ENCODE measurements at places on chromosomes 7 and 10. TPM values are rescaled to one million over a fixed set of nuclear protein-coding genes. Genes with fewer than 3 reads are reported as not detected.

Gene SLC26A4
- 0.57 TPM for total RNA-seq

GRCh38 chr10:119412244-119413092 is 130.1 kb downstream of the RGS10 start:
- peak; percentile 90 for DNase-seq

DNA sequence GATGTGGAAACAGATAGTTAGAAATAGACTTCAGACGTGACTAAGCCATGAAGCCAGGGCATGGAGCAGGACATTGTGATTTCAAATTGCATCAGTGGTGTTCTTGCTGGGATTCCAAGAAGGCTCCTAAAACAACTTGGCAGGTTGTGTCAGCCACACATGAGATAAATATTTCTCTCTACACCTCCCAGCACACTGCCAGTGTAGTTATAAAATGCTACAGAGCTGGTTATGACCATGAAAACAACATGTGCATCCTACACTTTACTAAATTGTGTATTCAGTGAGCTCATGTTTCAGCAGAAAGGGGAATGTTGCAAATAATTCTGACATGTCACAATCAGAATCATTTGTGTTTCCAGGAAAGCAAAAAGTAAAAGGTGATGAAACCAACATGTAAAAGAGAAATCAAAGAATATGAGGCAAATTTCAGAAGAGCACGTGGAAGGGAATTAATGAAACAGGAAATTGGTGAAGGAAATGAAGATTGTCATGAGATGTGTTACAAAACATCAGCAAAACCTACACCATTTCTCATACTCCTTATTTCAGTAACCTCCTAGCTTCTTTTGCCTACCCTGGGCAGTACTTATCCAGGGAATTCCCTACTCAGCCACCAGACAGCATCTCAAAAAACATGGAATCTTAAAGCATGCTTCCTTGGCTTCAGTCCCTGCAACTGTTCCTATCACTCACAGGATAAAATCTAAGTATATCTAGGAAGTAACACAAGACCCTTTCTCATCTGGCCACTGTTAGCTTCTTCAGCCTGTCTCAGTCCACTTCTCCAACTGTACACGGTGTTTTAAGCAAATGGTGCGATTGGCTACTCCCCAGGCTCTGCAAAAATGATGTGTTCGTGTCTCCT is 5.8 kb upstream of the CYP3A7 start:
- DNase-seq, result no peak

- no peak for DNase-seq
Measured at GRCh38 chr7:127771707-127772106, 119.7 kb downstream of the SND1 start.

Gene AKR1D1
- not detected for total RNA-seq

GRCh38 chr10:124019886-124020797 is 73.3 kb downstream of the CHST15 start:
- no peak for DNase-seq

DNA sequence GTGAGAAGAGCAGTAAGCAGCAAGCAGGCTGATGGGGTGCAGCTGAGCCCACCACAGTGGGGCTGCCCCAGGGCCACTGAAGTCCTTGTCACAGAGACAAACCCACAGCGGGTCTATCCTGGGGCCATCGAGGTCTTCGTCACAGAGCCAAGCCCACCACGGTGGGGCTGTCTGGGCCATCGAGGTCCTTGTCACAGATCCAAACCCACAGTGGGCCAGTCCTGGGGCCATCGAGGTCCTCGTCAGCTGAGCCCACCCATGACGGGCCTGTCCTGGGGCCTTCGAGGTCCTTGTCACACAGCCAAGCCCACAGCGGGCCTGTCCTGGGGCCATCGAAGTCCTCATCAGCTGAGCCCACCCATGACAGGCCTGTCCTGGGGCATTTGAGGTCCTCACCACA is 549.9 kb downstream of the DNAJB6 start:
- DNase-seq, result no peak

Gene CYP2C19
- total RNA-seq, result not detected

DNA sequence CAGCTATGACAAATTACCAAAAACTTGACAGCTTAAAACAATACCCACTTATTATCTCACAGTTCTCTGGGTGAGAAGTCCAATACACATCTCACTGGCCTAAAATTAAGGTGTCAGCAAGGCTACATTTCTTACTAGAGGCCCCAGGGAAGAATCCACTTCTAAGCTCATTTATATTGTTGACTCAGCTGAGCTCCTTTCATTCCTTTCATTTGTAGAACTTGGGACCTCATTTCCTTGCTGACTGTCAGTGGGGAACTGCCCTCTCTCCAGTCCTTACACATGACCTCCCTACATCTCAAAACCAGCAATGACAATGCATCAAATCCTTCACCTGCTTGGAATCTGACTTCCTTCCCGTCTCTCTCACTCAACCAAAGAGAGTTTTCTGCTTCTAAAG is 240.3 kb downstream of the IPMK start:
- no peak for DNase-seq

Gene MPLKIP
- 19.3 TPM for total RNA-seq

- no peak for DNase-seq
Measured at GRCh38 chr7:104943502-104944343, 70.3 kb upstream of the KMT2E start.

GRCh38 chr7:106199813-106200364 is 84.9 kb downstream of the NAMPT start:
- DNase-seq, result no peak

GRCh38 chr7:156234192-156234591 is 406.4 kb upstream of the RNF32 start:
- DNase-seq, result no peak

Gene KIAA1217
- total RNA-seq, result 20.3 TPM

Gene ANXA11
- 247 TPM for total RNA-seq

Gene LRRTM3
- total RNA-seq, result not detected

GRCh38 chr10:11003679-11004078 is 14.0 kb upstream of the CELF2 start:
- no peak for DNase-seq

DNA sequence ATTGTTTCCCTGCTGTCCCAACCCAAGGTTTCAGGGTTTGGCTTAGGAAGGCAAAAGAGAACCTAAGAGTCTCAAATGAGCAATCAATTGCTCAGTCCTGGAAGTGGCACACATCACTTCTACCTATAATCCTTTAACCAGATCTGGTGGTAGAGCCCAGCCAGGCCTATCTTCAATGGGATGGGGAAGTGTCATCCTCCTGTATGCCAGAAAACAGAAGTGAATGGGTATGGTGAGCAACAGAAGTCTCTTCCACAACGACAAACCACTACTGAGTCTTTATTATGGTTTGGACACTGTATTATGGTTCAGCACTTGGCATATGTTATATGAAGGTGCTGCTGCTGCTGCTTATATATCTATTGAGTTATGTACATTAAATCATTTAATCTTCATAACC is 3.0 kb upstream of the AKR1B1 start:
- DNase-seq, result no peak

- no peak for DNase-seq
Measured at GRCh38 chr10:121237718-121238117, 360.5 kb downstream of the FGFR2 start.

DNA sequence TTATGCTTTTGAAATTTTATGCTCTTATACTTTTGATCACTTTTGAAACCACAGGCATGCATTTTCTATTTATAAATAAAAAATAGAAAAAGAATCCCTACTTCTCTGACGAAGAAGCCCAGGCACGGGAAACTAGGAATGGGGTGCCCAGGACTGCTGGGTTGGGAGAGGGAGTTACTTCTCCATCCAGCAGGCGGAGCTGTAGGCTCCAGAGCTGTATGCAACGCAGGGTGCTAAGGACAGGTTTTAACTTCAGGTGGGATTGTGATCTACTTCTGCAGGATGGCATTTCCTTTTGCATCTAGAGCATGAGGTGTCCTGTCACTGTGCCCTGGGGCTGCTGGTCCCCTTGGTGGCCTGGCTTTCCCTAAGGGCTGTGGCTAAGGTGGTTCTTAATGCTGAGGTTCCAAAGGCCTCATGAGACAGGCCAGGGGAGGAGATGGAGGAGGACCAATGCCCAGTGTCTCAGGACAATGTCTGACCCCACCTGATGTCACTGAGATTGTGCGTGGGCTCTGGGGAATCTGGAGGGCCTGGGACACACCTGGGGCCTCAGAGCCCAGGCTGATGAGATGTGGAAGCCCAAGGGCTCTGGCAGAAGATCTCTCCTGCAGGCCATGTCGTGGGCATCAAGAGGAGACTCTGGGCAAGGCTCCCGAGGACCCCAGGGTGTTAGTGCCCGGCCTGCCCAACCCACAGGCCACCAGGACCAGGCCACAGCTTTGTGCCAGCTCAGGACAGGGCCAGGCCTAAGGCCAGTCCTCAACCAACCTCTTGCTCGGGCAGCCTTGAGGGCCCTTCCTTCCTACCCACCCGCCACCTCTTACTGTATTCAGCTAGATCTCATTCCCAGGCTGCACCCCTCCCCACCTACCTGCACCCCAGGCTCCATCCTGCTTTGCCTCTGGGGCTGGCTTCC is 507 bp downstream of the CCDC201 start:
- no peak for DNase-seq

- DNase-seq, result no peak
Measured at GRCh38 chr7:142646386-142647140, 102.7 kb upstream of the PRSS1 start.

DNA sequence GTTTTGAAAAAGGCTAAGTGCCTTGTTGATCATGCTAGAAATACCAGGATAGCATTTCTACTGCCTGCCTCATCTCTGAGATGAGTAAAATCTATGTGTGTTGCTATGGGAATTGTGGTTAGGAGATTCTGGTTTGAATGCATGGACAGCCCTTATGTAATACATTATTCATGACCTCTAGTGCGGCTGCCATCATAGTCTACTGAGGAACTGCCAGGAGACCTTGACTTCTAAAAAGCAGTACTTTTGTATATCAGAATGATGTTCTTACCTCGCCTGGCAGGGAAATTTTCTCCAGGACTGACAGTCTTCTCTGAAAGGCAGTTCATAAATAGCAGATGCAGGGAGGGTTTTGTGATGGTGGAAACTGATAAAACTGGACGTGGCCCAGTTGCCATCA is 248.5 kb downstream of the NSUN6 start:
- no peak for DNase-seq

DNA sequence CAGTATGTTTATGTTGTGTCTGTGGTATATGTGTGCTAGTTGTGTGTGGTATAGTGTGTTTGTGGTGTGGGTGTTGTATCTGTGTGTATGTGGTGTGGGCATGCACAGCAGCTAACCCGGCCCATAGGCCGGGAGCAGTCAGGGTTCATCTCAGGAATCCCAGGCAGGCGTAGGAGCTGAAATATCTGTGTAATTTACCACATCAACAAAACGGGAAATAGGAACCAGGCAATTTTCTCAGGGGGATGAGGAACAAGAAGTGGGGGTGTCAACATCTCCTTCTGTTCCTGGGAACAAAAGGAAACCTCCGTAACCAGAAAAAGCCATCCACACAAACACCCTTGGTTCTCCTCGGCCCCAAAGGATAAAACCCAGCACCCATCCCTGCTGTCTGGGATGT is 24.5 kb upstream of the ZNF488 start:
- no peak for DNase-seq

- DNase-seq, result no peak
Measured at GRCh38 chr10:29254123-29255046, 34.5 kb upstream of the LYZL1 start.

DNA sequence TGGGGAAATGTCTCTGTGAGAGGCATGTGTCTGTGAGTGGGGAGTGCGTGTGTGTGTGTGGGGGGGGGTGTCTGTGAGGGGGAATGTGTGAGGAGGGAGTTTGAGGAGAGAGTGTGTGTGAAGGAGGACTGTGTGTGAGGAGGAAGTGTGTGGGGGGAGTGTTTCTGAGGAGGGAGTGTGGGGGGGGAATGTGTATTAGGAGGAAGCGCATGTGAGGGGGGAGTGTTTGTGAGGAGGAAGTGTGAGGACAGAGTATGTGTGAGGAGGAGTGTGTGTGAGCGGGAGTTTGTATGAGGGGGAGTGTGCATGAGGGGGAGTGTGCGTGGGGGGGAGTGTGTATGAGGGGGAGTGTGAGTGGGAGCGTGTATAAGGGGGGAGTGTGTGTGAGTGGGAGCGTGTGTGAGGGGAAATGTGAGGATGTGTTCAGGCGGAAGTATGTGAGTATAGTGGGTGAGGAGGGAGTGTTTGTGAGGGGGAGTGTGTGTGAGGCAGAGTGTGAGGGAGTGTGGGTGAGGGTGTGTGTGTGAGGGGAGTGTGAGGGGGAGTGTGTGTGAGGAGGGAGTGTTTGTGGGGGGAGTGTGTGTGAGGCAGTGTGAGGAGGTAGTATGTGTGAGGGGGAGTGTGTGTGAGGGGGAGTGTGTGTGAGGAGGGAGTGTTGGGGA is 21.8 kb upstream of the PTPRN2 start:
- no peak for DNase-seq

GRCh38 chr10:43193496-43194080 is 55.3 kb downstream of the CSGALNACT2 start:
- DNase-seq, result peak; percentile 74

Gene SHH
- total RNA-seq, result not detected

Gene IFIT1
- total RNA-seq, result 9.8 TPM

- no peak for DNase-seq
Measured at GRCh38 chr10:117734731-117735405, 192.3 kb downstream of the EMX2 start.

DNA sequence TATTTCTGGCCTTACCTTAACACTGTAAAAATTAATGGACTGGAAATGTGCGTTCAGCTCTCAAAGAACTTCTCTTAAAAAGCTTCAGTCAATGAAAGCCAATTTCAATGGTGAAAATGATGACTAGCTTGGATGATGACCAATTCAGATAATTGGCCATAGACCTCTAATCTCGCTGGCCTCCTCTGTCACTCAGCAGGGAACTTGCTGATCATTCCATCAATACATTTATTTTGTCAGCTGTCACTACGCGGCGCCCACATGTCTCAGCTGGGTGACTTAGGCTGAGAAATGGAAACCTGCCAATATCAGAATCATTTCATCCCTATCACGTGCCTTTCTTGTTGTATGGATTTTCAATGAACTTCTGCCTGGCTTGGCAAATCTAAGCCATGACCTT is 673.0 kb upstream of the AUTS2 start:
- DNase-seq, result no peak

DNA sequence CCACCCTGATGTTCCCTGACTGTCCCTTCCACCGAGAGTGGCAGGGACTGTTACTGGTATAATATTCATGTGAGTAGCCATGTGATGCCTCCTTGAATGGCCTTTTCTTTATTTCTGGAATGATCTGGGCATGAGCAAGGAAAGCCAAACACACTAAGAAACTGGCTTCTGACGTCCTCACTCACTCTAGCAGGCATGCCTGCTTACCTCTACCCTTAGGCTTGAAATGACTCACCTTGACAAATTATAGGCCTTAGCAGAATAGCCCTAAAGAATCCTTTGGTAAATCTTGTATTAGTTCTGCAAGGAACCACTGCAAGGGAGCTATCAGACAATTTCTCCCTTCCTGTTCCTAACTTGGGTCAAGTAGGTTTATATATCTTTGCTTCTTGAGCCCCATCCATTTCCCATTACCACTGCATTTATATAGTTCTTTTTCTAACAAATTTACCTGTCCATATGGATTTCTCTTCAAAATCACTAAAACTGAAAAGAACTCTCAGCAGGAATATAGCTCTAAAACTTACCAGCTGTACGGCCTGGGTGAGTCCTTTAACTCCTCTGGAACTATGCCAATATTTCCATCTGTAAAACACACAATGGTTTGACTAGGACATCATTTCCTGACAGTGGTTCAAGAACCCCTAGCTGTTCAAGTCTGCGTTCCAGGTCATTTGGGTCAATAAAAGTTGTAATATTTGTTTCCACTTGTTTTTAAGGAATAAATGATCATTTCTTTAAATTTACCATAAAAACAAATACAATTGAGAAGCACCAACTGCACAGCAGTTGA is 13.0 kb upstream of the NDUFA5 start:
- no peak for DNase-seq
